NCI-H1417 (cell line): ENCODE measurements at places on chromosomes 1 and 21.

DNA sequence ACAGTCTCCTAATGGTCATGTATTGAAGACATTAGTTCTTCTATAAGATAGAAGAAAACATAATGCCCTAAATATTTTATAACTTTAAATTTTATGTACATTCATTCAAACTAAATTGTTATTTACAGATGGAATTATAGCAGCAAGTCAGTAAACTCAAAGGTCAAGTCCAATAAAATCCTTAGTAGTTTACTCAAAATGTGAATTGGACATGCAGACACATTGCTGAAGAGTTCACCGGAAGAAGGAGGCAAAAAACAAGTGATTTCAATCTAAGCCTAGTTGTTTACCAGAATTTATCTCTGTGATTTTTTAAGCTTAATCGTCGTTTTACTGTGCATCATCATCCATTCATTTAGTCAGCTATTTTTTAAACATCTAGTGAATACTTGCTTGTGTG lies 149.7 kb downstream of the GREM2 start:
- no peak for DNase-seq

- DNase-seq: no peak
Measured at GRCh38 chr1:53310847-53311681, 16.8 kb downstream of the LRP8 start.

- no peak for DNase-seq
Measured at GRCh38 chr21:19590044-19590443, 1186.5 kb upstream of the TMPRSS15 start.

DNA sequence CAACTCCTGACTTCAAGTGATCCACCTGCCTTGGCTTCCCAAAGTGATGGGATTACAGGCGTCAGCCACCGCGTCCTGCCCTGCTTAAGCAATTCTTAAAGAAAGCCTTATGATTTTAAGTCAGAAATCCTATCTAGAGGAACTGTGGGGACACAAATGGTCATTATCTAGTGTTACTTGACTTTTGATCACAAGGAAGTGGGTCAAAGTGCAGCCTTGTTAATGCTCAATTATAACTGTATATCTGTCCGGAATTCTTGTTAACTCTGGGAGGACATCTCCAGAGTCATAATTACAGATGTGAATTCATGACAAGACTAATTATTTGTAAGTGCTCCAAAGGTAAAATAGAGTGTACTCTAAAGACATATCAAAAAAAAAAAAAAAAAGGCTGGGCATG lies 76.9 kb upstream of the PUM1 start:
- DNase-seq: no peak

- no peak for DNase-seq
Measured at GRCh38 chr1:51491166-51491981, 27.7 kb downstream of the EPS15 start.

- no peak for DNase-seq
Measured at GRCh38 chr1:11858968-11859871, 475 bp upstream of the NPPB start.
